ENCODE measurements at places on chromosomes 13 and 19.

DNA sequence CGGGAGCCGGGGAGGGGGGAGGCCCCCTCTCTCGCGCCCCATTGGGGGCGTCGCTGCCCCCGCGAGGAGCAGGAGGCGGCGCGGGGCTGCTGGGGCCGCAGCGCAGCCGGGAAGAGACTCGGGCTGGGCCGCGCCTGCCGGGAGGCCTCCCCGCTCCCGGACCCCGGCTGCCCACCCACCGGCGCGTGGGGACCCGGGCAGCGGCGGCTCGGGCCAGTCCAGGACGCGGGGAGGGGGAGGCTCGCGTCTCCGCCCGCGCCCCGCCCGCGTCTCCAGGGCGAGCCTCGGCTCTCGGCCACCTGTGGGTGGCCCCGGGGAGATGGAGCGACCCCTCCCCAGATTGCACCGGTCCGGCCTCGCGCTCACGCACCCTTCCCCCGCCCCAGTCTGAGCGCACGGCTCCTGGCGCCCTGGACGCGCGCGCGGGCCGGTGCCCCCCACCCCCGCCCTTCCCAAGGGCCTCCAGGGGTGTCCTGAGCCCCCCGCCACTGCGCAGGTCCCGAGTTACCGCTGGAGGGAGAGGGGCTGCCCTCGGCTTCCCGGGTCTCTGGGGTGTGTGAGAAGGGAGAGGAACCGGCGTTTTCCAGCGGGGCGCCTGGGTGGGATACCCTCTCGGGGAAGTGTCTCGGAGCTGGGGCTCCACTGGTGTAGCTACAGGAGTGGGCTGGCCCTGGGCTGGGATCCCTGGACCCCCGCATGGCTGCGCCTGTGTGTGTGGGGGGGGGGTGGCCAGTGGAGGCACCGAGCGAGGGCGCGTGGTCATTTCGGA lies 645 bp downstream of the PALM start:
- DNase-seq: no peak

- DNase-seq: no peak
Observed at GRCh38 chr13:51920267-51920666, 58.5 kb downstream of the CCDC70 start.

DNA sequence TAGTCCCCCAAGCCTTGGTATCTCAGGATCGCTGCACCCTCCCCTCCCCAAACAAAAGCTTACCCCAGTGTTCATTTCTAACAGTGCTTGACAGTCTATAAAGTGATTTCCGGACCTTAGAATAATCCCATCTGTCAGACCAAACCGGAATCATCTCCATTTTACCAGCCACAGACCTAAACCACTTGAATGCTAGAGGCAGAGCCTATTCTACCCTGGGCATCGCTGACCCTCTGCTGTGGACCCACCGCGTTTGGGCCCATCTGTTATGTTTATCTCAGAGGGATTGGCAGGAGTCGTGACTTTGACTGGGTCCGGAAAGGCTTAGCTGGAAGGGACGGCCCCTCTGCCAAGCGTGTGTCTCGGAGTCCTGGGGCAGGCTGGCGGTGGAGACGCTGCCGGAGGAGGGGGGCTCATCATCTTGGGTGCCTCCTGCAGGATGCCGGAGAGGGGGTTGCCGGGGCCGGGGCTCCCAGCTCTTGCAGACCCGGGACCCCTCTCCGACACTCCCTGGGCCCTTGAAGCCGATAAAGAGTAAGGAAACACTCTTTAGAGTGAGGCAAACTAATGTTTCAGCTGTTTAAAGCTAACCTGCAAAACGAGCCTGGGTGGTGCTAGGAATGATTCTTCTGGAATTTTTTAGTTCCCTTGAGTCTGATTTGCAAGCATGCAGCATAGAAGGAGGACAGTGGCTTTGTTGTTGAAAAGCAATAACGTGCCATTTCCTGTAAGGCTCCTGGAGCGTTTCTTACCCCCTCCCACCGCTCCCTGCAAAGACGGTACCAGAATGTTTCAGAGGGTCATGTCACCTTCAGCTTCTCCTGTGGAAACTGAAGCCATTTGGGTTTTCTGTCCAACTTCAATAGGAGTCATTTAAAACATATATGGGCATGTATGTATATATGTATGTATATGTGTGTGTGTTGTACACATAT lies 1.3 kb downstream of the SLC25A42 start:
- DNase-seq: no peak

DNA sequence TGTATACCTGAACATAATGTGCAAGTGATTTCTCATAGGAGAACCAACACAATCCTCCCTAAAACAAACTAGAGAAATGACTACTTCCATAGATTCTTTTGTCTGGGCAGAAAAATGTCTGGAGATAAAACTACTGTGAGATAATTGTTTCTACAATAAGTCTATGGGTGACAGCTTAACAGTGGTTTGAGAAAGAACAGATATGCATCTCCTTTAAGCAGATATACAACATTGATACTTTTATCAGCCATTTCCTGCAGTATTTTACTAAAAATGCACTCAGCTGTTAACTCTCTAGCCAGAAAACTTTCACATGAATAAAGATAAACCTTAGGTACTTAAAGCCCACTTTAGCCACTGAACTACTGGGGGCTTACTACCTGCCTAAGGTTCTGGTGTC lies 1132.4 kb downstream of the EFNB2 start:
- no peak for DNase-seq

- no peak for DNase-seq
Observed at GRCh38 chr13:66965181-66965580, 265.0 kb downstream of the PCDH9 start.

GRCh38 chr19:9165261-9165660 lies 13.5 kb upstream of the OR7D2 start:
- DNase-seq: no peak

- DNase-seq: no peak
Observed at GRCh38 chr13:91375116-91375729, 23.2 kb upstream of the GPC5 start.
